Stimulated activated CD4-positive, alpha-beta T cell treated with anti-CD3 and anti-CD28 coated beads, Interleukin-2, amount 100 ng/mL, for 48 hours (primary cell): ENCODE measurements at places on chromosomes 4 and X.

DNA sequence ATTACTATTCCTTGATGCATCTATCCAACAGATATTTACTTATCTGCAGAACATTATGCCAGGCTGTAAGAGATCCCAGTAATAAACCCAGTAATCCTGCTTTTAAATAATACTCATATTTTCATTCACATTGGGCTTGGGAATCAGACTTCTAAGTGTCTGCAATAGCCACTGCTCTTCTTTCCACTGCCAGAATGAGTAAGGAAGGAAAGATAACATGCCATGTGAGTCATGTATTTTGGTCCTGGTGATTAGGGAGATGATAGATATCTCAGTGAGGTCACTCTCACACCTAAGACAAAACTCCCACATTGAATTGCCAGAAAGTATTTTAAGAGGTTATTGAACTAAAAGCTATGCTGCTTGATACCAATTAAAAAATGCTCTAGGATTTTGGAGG is 13.9 kb upstream of the HEPH start:
- no peak for DNase-seq

DNA sequence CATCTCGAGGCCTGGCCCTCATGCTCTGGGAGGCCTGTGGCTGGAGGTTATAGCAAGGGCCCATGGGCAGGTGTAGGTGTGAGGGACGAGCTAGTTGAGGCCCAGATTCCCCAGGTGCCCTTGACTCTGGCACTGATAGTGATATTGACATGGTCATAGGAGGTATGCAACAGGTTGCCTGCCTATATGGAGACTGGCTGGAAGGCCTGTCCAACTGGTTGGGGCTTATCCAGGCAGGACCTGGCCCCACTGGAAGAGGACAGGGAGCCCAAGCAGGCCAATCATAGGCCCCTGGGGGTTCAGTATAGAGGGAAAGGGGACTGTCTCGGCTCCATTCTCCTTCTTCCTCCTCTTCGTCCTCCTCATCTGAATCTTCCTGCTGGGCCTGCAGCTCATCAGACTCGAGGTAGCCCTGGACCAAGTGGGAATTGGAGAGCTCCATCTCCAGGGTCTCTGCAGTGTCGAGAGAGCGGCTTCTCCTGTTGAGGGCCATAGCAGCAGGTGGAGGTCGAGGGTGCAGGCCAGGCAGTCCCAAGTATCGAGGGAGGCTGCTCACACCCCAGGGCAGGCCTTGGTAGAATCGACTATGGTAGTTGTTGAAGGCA is 15.3 kb downstream of the AMER1 start:
- no peak for DNase-seq

DNA sequence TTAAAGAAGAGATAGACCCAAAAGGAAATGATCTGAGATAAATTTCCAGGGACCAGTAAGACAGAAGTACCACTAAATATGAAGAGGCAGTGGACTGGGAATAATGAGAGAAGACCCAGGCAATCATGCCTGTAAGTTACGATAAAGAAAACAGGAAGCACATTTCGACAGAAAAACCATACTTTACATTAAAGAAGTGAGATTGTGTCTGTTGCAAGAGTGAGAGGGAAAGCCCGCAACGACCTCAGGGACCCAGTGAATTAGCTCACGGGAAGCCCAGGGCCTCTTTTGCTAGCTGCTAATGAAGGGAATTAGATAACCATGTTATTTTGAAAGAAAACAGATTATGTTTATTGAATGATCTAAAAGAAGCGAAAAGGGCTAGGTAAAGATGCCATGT is 28.9 kb upstream of the ACSL1 start:
- DNase-seq: no peak

- no peak for DNase-seq
Measured at GRCh38 chr4:115763051-115763450, 649.6 kb upstream of the NDST4 start.

DNA sequence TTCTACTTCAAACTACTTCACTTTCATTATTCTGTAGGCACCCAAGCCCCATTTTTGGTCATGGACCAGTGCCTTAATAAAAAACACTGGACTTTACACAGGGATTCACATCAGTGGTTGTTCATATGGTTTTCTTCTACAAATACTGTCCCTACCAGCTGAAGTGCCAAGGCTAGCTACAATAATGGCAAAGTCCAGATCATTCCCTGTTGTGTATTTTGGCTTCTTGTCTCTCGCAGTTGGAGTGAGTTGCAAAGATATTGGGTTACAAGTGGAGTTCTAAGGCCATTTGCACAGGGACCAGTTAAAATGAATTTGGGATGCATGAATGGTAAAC is 16.7 kb upstream of the ANKRD17 start:
- no peak for DNase-seq

DNA sequence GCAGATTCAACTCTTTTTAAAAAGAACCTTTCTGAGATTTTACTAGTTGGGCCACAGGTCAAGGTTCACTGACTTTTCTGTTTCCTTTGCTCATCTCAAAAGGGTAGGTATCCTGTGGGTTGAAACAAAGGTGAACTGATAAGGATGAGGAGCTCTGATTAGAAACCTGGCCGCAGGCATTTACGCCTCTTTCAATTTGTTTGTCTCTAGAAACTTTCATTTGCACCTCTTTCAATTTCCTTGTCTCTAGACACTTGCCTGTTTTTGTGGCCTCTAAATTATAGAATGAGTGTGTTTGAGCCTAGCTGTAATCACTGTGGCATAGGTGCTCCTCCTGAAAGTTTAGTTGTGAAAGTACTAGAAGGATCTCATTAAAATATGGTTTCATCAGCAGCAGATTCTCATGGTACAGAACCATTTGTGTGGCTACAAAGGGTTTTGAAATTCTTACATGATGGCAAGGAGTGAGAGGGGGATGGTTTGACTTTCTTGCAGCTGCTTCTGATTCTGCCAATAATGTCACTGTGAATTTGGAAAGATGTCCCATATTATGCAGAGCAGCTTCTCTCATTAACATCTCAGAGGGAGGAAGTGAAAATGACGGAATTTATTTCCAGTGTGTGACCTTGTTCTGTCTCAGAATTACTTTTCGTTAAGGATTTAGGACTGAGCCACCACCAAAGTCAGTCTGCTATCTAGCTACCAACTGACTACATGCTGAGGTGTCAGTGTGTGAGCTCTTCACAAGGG is 142.2 kb downstream of the SH2D1A start:
- no peak for DNase-seq
